AG08395 (cell line): ENCODE measurements at places on chromosomes 12 and 14.

- no peak for DNase-seq
Observed at GRCh38 chr14:62939970-62940369, 105.3 kb downstream of the KCNH5 start.

GRCh38 chr14:103273145-103273744, 60.8 kb upstream of the EIF5 start:
- DNase-seq = no peak

GRCh38 chr14:31068235-31068634, 42.1 kb upstream of the STRN3 start:
- DNase-seq = no peak

GRCh38 chr12:52082669-52082987, 3.1 kb downstream of the SMIM41 start:
- DNase-seq = no peak

GRCh38 chr12:124172636-124173035, 122.3 kb upstream of the RFLNA start:
- DNase-seq = peak; percentile 58

GRCh38 chr12:77599782-77600467, 230.8 kb upstream of the NAV3 start:
- DNase-seq = no peak

DNA sequence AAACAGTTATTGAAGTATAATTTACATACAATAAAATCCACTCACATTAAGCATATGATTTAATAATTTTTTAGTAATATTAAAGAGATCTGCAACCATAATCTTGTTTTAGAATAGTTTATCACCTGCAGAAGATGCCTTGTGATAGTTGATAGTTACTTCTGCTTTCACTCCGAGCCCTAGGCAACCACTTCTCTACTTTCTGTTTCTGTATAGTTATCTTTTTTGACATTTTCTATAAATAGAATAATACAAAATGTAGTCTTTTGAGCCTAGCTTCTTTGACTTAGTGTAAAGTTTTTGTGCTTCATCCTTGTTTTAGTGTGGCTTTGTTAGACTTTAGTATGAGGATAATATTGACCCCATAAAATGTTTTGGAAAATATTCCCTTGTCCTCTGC, 111.0 kb downstream of the MNAT1 start:
- DNase-seq = no peak

- DNase-seq = peak; percentile 35
Observed at GRCh38 chr14:100392356-100392755, 69.2 kb downstream of the SLC25A47 start.

- DNase-seq = peak; percentile 72
Observed at GRCh38 chr12:58313091-58313855, 371.9 kb downstream of the ATP23 start.

- no peak for DNase-seq
Observed at GRCh38 chr12:85325442-85325841, 45.4 kb downstream of the ALX1 start.

DNA sequence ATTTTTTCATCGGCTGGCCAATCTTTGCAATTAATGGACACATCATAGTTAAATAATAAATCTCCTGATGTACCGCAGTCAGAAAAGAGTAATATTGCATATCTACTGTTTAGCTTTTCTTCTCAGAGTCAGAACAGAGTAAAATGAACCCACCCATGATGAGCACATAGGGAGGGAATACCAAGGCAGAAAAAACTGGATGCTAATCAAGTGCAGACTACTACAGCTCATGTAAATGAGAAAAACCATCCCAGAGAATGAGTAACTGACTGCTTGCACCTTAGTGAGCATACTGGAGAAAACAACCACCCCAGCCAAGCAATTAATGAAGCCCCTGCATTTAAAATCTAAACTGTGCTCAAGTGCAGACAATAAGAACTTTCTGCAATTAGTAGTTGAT, 483.7 kb downstream of the MDGA2 start:
- DNase-seq = no peak

- DNase-seq = no peak
Observed at GRCh38 chr14:101249676-101250036, 311.6 kb upstream of the DIO3 start.

DNA sequence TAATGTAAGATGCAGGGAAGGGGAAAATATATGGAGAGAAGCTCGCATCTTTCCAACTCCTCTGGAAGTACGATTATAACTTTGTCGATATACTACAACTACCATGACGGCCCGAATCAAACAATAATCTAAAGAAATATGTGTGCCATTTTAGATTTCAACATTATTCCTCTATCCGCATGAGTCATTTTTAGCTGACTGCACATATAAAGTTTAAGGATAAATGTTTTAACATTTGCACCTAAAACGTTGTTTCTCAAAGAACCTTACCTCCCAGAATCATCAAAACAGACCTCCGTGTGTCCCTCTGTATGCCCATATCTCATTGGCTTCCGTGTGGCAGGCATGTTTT, 482 bp downstream of the WDHD1 start:
- peak; percentile 3 for DNase-seq

- DNase-seq = no peak
Observed at GRCh38 chr14:86221755-86222154, 691.8 kb downstream of the FLRT2 start.

DNA sequence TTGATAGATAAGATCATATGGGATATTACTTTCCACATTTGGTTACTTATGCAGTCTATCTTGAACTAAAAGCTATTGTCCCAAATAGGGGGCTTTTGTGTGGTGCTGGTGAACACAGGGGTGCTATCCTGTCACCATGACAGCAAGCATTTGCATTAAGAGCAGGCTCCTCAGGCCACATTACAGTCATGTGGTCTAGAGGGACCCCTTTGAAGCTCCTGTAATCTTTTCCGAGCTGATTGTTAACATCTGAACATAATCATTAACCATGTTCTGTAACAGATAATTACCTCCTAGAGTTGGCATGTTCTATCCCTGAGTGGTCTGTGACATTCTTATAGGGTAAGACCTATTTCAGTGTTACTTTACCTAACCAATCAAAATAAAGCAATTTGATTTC, 178.8 kb downstream of the KTN1 start:
- no peak for DNase-seq

DNA sequence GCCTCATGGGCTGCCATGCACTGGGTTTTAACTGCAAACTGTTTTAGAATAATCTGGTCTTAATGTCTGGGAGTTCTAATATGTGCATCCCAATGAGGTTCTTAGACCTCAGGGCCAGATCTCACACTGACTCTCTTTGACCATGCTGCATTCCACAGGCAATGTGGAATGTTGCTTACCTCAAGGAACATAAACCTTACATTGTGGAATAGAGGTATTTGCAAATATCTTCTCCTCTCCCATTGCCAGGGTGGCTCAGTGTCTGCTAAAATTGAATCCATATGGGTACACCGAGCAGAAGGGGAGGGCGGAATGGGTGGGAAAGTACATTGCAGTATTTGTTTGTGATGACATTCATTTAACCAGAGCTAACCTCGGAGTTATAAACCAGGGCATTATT, 78.6 kb downstream of the CHST11 start:
- DNase-seq = peak; percentile 67

- no peak for DNase-seq
Observed at GRCh38 chr12:96403870-96404269, 3.6 kb upstream of the CDK17 start.

GRCh38 chr14:31122098-31122611, 85.4 kb downstream of the HECTD1 start:
- DNase-seq = no peak

GRCh38 chr12:130818635-130819576, 20.1 kb downstream of the STX2 start:
- peak; percentile 64 for DNase-seq

- DNase-seq = no peak
Observed at GRCh38 chr14:92651106-92651757, 97.2 kb downstream of the LGMN start.

DNA sequence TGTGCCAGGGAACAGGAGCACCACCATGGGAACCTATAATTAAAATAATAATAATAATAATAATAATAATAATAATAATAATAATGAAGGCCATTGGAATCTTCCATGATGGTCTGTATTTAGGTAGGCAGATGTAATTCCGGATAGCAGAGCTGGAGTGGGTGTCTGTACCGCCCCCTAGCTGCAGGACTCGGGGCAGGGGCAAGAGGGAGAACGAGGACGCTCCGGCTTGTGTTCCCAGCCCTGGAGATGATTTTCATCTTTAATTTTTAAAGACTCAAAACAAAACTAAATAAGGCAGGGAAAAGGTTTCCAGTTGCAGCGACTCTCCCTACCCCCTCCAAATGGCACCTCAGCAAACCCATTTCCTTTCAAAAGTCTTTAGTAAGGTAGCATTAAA, 501.1 kb downstream of the VRK1 start:
- no peak for DNase-seq

GRCh38 chr12:44875417-44875953, 630 bp downstream of the NELL2 start:
- DNase-seq = no peak

GRCh38 chr12:113332688-113333417, 2.1 kb downstream of the SLC8B1 start:
- DNase-seq = no peak

- DNase-seq = no peak
Observed at GRCh38 chr12:50639721-50640120, 124.2 kb upstream of the ATF1 start.

- DNase-seq = no peak
Observed at GRCh38 chr14:66074537-66074936, 411.6 kb upstream of the CCDC196 start.

DNA sequence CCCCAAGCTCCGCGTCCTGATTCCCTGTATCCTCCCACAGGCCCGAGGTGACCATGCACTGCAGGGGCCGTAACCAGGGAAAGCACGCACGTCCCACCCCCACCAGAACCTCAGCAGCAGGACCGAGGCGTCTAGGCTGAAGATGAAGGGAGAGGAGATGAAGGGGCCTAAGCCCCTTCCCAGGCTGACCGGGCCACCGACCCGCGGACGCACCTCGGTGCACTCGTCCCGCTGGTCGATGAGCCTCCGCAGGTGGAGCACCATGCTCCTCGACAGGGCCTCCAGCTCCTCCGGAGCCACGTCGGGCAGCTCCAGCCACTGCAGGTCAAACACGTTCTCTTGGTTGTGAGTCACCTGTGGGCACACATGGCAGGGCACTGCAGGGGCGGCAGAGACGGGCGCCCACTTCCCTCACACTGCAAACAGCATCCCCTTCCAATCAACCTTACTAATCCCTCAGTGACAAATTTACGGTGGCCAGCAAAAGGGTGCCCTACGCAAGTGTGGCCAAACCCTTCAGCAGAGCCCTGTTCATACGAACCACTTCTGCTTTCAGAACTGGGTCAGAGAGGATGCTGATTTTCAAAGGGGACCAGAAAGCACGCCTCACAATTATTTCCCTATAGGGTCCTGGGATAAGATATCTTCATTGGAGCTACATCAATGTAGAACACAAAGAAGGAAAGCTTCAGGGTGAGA, 77.8 kb downstream of the CCDC88C start:
- DNase-seq = no peak

DNA sequence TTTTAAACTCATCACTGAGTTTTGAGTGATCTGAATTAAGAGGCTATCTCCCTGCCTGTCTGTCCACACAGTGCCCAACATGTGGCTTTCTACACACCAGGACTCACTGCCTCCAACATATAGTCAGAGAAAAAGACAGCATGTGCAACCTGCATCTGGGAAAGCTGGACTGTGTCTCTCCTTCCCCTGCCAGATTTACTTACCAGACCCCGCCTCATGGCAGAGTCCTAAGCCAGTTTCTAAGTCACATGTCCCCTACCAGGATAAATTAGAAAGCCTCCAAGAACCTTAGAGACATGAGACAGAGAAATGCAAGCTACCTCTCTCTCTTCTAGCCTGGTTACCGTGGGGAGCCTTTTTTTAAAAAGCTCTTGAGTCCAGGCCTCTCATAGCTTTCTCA, 2.7 kb upstream of the HDAC7 start:
- DNase-seq = no peak

DNA sequence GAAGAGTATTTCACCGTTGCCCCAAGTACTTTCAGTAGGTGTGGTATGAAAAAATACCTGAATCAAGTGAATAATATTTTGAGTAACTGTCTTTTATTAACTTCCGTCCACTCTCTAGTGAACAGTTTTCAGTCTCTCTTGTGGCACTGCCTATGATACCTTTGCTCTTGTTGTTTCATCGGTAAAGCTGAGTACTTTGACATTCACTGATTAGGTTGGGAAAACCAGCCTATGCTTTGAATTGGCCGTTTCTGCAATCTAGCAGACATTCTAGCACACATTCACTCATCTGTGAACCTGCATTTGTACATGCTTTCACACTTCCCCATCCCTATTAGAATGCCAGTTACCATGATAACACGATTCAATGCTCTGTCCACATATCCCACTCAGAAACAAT, 217.3 kb downstream of the FBXL14 start:
- DNase-seq = no peak

DNA sequence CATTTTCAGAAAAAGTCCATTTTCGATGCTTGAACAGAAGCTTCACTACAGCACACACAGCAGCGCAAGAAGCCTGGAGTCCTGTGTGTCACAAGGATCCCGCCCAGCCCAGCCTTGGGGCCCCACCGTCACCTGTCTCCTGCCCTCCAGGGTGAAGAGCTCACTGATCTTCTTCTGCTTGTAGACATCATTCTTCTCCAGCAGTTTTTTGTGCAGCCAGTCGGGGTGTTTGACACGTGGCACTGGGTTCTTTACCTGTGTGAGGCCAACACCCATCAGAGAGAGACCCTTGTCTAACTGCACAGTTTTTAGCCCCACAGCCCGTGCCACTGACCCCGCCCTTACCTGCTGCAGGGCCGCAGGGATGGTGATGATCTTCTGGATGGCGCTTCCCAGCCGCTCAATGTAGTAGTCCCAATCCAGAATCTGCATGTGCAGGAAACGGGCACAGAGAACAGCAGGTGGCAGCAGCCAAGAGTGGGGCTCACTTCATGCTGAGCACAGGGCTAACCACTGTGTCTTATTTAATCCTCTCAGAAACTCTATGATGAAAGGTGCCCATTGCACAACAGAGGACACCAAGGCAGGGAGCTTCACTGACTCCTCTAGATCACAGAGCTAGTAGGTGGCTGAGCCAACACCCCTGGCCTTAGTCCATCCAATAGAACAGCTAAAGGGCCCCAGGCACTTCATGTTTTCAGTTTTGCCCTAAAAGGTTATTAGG, 30.0 kb downstream of the POLE start:
- no peak for DNase-seq

- DNase-seq = no peak
Observed at GRCh38 chr14:66827182-66827581, 319.2 kb downstream of the GPHN start.

- DNase-seq = no peak
Observed at GRCh38 chr12:7637615-7638014, 28.1 kb downstream of the APOBEC1 start.

- DNase-seq = no peak
Observed at GRCh38 chr12:113161415-113162016, 12.0 kb downstream of the CFAP73 start.

DNA sequence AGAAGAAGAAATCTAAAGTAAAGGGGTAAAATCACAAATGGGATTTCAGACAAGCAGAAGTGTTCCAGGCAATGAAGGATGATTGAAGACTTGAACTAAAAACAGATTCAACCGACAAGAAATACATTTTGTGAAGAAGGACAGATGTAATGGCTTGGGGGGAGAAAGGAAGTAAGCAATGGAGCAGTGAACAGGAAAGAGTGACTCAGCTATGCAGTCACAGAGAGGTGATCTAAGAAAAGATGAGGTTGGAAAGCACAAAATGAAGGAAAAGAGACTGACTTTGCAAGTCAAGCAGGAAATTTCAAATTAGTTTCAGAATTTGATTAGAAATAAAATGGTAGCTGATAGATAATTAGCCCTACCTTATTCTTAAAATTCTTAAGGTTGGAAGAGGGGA, 66.5 kb downstream of the PUS7L start:
- DNase-seq = no peak

GRCh38 chr14:79599239-79599638, 612.1 kb downstream of the DIO2 start:
- DNase-seq = no peak

GRCh38 chr14:56331592-56332216, 213.5 kb downstream of the PELI2 start:
- no peak for DNase-seq
